ENCODE measurements at places on chromosomes 3 and 15.

DNA sequence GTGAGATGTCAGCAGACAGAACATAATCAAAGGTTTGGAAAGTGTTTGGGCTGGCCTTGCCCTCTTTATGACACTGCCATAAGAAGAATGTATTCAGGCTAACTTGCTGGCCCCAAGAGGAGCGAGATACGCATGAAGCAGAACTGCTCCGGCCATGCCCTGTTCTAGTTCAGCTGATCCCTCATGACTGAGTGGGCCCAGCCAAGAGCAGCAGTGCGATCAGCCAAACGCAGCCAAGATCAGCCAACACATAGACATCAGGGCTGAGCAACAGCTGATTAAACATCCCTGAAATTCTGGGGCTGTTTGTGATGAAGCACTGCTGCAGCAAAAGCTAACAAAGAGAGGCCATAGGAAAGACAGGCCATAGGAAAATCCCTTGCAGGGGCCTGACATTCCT, 24.1 kb downstream of the POMGNT2 start:
- no peak for DNase-seq

DNA sequence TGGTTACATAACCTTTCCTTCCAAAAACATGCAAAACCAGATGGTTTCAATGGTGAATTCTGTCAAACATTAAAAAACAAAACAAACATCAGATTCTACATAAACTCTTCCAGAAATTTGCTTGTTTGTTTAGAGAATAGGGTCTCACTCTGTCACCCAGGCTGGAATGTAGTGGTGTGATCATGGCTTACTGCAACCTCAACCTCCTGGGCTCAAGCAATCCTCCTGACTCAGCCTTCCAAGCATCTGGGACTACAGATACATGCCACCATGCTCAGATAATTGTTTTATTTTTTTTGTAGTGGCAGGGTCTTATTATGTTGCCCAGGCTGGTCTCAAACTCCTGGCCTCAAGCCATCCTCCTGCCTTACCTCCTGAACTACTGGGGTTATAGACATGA, 36.1 kb downstream of the FBXL2 start:
- DNase-seq = no peak

DNA sequence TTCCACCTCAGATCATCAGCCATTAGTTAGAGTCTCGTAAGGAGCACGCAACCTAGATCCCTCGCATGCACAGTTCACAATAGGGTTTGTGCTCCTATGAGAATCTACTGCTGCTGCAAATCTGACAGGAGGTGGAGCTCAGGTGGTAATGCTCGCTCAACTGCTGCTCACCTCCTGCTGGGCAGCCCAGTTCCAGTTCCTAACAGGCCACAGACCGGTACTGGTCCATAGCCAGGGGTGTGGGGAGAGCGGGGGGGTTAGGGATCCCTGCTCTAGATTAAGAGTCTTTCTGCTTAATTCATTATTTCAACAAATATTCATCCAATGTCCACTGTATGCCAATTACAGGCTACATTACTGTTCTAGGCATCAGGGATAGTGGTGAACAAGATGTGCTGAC, 170.4 kb upstream of the KBTBD8 start:
- no peak for DNase-seq

DNA sequence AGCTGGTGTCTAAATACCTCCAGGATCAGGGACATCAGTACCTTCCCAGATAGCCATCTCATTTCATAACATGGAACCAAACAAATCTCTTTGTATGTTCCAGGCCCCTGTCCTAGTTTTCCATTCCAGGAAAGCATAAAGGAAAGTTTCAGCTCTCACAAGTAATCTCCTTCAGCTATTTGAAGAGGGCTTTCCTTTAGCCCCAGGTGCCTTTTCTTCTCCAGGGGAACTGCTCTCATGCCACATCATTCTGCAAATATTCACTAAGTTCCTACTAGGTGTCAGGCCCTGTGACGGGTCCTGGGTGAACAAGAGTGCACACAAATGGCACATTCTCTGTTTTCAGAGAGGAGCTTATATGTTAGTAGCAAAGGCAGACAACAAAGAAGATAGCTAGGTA, 136.1 kb downstream of the ADAMTS9 start:
- DNase-seq = no peak

DNA sequence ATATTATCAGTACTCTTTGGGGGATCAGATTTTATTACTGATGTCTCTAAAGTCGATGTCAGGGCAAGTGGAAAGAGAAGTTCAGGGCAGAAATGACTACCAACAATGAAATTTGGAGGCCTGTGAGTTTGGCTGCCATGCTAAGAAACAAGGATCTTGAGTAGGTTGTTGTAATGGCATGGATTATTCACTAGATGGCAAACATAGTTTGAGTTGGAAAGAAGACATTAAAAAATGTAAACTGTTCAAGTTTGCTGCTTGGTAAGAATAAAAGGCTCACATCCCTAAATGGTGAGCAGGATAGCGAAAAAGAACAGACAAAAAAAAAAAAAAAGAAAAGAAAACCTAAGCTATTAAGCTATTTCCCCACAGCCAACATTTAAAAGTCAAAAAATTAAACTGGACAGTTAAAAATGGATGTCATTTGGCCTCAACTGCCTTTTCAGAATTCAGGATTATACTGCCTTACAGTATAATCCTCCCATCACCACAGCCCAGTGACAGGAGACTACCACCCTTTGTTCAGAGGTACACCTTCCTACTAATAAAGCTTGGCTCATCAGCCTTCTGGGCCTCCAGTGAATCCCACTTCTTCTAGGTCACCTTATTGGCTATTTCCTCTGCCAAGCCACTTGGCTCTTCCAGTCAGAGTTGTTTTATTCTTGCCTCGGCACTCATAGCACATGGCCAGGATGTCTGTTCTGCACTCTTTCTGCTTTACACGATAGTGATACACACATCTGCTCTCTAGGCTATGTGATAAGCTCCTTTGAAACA, 163.7 kb downstream of the PLD1 start:
- no peak for DNase-seq

DNA sequence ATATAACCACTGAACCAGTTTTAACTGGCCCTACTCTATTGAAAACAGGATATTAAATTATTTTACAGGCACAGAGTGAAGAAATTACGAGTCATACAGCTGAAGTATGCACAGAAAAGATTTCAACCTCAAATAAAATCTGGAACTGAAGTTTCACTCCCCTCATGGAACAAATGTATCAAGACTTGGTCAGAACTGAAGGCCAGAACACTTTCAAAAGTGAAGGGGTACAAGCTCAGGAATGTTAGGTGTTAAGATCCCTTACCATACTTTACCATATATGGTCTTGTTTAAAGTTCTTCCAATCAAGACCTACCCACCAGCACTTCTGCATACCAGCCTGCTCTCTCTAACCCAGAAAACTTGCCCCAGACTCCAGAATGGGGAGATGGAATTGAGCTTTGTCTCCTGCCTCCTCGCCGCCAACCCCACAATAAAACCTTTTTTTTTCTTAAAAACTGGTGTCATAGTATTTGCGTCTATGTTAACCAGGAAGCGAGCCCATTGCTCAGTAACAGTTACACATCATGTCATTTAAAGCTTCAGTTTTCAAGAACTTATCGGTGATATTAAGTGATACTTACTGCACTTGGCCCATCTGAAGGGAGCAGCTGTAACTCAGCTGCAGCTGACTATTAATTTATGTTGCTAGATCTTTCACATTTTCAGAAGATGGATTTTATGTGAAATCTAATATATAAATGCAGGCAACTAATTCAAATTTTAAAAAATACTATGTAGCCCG, 59.9 kb downstream of the OXSM start:
- no peak for DNase-seq

DNA sequence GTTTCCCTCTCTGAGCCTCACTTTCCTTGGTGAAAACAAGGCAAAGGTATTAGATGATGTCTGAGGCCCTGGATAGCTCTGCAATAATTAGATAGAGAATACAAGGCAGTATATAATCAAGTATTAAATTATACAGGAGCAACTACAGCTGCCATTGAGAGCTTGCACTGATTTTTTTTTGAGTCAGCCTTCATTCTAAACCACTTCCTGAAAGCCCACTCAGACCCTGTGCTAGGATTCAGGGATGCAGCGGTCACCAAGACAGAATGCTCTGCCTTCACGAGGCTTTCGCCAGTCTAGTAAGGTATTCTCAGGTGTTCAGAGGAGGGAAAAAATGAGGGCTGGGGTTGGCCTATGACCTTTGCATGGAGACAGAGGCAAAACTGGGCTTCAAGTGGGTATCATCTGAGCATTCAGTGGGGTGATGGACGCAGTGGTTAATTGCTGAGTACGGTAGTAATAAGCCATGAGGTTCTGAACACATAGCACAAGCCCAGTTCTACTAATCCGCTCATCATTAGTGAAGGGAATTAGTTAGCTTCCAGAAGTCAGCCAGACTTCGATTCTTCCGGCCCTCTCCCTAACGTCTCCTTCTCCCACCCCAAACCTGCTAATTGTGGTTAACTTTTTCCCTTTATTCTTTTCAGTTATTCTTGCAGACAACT, 3.6 kb downstream of the VGLL4 start:
- DNase-seq = no peak

DNA sequence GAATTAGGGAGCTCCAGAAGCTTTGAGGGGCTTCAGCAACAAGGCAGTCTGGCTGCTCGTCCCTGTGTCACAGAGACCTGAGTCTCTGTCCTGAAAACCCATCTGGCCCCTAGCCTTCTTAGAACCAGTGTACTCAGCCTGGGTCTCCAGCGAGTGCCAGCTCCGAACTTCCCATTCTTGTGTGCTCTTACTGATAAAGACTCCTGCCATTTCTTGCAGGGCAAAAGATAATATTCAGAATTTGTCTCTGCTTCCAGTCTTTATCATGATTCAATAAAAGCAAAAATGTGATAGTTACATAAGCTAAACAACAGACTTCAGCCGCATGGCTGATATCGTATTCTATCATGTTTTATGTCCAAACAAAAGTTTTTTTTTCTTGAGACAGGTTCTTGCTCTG, 36.0 kb upstream of the BCL2A1 start:
- no peak for DNase-seq

GRCh38 chr3:122533931-122534334, 19.2 kb upstream of the KPNA1 start:
- peak; percentile 91 for DNase-seq

GRCh38 chr3:171841620-171842000, 1.5 kb upstream of the TMEM212 start:
- DNase-seq = no peak

GRCh38 chr15:77530576-77530975, 102.1 kb downstream of the LINGO1 start:
- no peak for DNase-seq

GRCh38 chr3:124877674-124878073, 9.5 kb downstream of the ITGB5 start:
- no peak for DNase-seq

DNA sequence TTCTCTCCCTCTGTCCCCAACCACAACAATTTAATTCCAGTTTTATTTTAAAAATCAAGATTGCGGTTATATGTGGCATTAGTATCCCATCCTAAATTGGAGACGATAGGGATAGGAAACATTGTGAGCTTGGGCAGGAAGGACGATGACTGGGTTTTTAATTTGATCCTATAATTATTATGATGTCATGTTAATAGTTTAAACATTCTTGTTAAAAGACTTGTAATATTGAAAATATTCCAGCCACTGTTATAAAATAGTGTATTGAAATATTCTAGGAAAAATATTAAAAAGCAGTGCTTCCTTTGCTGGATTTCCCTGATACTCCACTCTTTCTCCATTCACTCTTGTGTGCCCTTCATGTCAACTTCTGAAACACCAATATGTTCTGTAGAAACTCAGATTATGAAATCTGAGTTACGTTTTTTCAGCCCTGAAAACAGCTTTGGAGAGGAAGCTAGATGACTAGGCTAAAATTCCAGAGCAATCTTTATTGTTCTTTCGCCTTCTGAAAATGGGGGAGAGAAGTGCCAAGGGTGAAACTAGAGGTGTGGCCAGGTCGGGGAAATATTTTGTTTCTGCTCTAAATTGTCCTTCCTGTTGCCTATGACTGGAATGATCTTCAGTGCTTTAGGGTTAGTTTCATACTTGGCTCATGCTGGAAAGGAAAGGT, 46.1 kb upstream of the MAP3K13 start:
- peak; percentile 88 for DNase-seq

DNA sequence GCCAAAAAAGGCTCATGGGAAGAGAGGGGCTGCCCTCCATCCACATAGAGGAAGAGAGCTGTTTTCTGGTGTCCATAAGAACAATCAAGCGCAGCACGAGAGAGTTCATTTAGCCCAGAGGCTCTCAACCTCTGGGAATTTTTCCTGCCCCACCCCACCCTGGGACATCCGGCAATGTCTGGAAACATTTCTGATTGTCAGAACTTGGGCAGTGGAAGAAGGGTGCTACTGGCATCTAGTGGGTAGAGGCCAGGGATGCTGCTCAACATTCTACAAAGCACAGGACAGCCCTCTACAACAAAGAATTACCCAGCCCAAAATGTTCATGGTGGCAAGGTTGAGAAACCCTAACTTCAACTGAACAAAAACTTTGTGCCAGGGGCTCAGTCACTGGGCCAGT, 92.9 kb downstream of the RAB11A start:
- no peak for DNase-seq

- no peak for DNase-seq
Observed at GRCh38 chr15:56871185-56871584, 47.3 kb upstream of the TCF12 start.

DNA sequence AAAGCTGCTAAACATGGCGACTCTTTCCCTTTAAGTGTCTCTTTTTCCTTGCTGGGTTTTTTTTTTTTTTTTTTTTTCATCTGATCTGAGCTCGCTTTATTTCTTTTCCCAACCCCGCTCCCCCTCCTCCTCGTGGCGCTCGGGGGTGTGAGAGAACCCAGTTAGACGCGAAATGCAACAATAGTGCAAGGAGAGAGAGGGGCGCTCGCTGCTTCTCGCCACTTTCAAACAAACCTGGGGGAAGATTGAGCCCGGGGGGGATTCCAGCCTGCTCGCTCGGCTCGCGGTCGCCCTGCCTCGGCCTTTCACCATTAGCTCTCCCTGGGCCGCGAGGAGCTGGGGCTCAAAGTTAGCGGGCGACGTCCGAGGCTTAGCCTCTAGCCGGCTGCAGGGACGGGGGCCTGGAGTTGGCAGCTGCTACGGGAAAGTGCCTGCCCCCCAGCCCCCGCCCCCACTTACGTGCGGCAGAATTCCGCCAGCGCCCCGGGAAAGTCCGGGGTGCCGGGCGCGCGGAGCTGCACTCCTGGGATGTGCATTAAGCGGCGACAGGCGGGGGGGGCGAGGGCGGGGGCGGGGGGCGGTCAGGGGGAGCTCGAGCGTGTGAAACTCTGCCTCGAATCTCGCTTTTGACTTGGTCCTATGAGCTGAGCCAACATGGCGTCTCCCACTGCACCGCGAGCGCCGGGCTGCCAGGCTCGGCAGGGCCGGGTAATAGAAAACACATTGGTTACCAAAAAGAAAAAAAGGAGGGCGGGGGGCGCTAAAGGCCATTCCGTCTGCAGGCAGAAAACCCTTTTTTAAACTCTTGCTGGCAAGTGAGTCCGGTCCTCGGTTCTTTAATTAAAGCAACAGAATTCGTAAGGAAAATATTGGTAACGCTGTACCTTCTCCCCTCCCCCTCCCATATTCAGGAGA, 10.4 kb downstream of the NR2F2 start:
- no peak for DNase-seq

DNA sequence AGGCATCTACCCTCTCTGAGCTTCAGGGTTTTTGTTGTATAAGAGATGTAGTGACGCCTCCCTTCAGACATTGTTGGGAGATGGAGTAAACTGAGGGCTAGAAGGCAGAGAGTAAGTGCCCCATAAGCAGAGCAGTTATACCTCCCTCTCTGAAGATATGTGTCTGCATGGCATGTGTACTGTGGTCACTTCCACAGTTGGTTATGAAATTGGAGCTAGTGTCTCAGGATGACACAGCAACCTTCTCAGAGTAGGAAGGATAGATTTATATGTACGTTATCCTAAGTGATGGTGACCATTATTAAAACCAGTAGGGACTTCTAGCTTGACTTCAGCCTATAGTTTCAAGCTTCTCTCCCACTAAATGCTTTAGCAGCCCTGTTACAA, 17.9 kb downstream of the PXK start:
- no peak for DNase-seq
